Ammon's horn (tissue), 1 donor: ENCODE measurements at places on chromosomes 11 and 22.

GRCh38 chr11:13242564-13242963 lies 35.0 kb upstream of the BMAL1 start:
- DNase-seq = no peak

- DNase-seq = no peak
These were observed 379.4 kb downstream of the CADM1 start for GRCh38 chr11:115124786-115125185.

DNA sequence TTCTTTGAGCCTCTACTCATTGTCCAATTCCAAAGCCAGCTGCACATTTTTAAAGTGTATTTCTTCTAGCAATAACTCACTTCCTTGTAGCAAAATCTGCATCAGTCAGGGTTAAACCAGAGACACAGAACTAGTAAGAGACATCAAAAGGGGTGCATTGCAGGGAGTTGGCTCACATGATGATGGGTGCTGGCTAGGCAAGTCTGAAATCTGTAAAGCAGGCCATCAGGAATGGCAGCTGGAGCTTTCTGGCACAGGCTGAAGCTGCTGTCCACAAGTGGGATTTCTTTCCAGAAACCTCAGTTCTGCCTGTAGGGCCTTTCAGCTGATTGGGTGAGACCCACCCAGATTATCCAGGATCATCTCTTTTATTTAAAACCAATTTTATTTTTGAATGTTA lies 698.1 kb downstream of the NTM start:
- no peak for DNase-seq

GRCh38 chr11:3021125-3021524 lies 29.0 kb upstream of the NAP1L4 start:
- peak; percentile 68 for DNase-seq

GRCh38 chr22:22878801-22879674 lies 8.6 kb upstream of the IGLL5 start:
- no peak for DNase-seq

DNA sequence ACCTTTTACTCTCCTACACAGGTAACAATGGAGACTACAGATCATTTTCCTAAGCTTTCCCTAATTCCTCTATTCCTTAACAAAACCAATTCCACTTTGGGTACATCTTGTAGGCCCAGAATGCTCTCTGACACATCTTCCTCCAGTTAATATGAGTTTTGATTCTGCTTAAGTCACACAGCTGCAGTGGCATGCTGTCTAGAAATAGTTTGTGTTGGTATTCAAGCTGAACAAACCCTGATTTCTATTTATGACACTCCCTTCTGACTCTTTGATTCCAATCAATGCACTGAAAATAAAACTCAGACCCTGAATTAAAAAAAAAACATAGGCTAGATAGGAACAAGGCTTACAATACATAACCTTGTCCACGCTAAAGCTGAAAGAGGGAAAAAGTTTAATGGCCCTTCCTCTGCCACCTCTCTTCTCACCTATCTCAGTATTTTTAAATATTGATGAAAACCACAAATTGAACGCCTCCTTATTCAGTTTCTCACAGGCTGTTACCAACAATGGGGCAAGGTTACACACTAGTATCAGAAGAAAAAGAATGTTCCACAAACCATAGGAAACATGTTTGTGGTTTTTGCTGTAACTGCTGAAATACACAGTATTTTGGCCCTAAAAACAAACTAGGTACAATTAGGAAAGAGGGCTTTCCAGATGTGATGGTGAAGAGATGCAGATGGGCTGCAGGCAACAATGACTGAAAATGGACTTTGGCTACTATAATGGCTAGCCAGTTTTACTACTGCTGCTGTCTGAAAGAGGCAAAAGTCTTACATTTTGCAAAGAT lies 35.7 kb upstream of the GAB2 start:
- no peak for DNase-seq

- no peak for DNase-seq
These were observed 319.3 kb upstream of the NARS2 start for GRCh38 chr11:78893996-78894395.

- peak; percentile 74 for DNase-seq
These were observed 221.9 kb upstream of the TBCEL start for GRCh38 chr11:120801801-120802689.

DNA sequence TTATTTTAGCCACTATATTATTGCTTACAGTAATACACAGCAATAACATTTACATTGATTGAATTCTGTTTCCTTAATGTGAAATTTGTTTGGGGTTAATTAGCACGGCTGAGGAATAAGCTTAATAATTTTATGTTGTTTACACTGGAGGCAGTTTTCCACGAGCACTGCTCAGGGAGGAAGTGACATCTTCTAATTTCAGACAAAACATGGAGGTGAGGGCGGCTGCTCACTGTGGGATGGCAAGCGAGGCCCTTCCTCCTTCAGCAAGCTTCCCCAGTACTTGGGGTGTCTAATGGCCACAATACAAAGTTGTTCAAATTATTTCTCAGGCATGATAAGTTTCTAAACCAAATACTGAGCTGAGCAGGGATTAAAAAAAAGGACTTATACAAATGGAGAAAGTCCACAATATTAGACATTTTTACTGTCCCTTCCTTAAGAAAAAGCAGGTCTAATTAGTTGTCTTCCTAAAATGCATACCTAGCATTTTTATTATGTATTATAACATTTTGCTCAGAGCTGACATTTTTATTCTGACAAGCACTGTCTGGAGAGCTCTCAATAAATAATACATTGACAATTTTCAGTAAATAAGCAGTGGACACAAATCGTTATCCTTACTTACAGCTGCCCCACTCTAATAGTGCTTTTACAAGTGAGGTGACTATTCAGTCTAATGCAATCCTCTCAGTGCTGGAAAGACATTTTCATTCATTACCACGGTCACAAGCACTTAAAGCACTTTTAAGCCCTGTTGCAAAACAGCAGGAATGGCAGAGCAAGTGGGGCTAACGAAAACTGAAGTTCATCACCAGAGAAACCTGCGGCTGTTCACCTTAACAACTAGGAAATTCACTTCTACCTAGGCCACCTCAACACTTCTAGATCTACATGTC lies 56.2 kb downstream of the SOX6 start:
- no peak for DNase-seq

GRCh38 chr11:111309215-111309915 lies 11.0 kb downstream of the POU2AF3 start:
- no peak for DNase-seq

DNA sequence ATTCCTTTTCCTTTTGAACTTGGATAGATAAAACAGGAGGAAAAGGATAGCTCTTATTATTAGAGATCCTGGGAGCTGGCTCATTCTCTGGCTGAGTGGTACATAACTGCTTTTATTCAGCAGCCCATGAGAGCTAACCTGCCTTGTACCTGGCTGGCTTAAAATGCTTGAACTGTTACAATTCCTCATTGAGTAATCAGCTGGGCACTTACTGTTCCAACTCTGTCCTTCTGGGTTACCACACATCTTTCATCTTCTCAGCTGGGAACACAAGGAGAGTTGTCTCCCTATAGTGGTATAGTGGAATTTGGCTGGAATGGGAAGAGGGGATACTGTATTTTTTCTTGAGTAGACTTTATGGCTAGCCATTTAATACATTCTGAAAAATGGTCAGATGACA lies 39.8 kb upstream of the SPTBN2 start:
- DNase-seq = no peak

DNA sequence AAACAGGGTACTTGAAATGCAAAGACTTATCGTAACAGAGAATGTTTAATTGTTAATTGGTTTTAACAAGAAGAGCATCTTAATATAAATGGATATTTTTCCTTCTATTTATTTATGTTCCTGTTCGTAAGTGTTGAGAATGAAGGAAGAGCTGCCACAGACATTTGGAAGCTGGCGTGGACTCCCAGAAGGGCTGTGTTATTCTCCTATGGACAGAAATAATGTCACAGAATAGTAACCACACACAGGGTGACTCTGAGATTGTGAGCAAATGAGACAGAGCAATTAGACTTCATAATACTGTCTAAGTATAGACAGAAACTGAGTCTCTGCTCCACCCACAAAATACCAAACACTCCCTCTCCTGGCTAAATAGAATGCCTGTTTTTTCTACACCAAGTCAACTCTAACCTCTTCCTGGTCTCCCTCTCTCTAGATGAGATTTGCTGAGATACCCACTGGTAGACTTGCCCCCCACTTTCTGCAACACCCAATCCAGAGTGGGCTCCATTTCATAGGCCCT lies 6.1 kb downstream of the APOL3 start:
- no peak for DNase-seq
